Glutamatergic neuron (in vitro differentiated cells): ENCODE measurements at places on chromosomes 12 and 14.

DNA sequence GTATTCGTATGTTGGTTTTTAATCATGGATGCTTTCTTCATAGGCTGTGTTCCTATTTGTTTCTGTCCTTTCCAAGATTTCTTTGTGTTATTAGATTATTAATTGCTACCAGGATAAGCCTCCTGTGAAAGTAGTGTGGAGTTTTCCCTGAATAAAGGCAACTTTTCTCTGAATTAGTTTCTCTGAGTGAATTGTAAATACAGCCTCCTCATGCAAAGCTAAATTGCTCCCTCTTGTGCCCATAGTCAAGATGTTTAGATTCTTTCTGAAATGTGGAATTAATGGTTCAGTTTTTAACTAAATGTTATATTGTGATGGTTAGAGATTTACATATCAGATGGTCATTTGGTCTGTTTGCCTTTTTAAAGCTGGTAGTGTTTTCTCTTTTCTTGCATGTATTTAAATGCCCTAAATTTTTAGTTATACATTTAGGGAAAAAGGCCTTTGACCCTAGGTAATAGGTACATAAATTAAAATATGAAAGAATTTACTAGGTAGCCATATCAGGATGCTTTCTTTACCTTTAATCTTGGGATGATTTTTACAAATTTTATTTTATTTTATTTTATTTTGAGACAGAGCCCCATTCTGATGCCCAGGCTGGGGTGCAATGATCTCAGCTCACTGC, 8.9 kb downstream of the APAF1 start:
- DNase-seq = no peak

GRCh38 chr12:8687846-8688601, 9.8 kb upstream of the RIMKLB start:
- DNase-seq = no peak

- no peak for DNase-seq
These were observed 55.6 kb upstream of the PTHLH start for GRCh38 chr12:28027947-28028724.

- DNase-seq = no peak
These were observed 484.7 kb downstream of the LRIG3 start for GRCh38 chr12:58435647-58436046.

- no peak for DNase-seq
These were observed 56.4 kb upstream of the RERGL start for GRCh38 chr12:18146363-18146762.
